ENCODE measurements at places on chromosomes 11 and 22.

DNA sequence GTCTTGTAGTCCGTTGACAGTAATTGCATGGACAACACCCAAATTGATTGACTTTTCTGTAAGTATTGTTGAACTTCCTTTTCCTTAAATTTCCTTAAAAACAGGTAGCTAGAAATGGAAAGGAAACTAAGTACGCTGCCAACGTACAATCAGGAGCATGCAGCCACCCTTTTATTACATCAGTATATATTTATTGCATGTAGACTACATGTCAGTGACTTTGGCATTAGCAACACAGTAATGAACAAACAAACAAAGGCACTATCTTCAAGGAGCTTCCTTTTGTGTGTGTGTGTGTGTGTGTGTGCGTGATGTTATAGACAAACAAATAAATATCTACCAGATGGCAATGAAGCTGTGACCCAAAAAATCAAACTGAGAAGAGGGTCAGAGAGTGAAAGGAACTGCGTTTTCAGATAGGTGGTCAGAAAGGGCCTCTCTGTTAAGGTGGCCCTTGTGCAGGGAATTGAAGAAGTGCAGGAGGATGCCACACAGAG is at the start of gene OR9Q1:
Gene OR9Q1, plus strand, starts transcription at position 447 of the 497 bp plus-strand sequence. CDS start 155,564 bp downstream, outside the sequence.
- DNase-seq, result no peak

- DNase-seq, result no peak
Measured at GRCh38 chr22:35742342-35743100, 24.8 kb downstream of the APOL5 start.

- DNase-seq, result peak; percentile 85
Measured at GRCh38 chr11:72668629-72669347, 5.4 kb downstream of the PDE2A start.

- no peak for DNase-seq
Measured at GRCh38 chr11:128593281-128593680, 5.9 kb upstream of the ETS1 start.

Measured in GM12892 (cell line).